ENCODE measurements at places on chromosomes 6 and 20.

GRCh38 chr6:169156108-169156792 is 97.4 kb downstream of the THBS2 start:
- no peak for ATAC-seq

- ATAC-seq = no peak
These were observed 10.5 kb upstream of the TOX2 start for GRCh38 chr20:43903953-43904826.

- no peak for ATAC-seq
These were observed 116.9 kb downstream of the TTLL2 start for GRCh38 chr6:167441715-167442206.

DNA sequence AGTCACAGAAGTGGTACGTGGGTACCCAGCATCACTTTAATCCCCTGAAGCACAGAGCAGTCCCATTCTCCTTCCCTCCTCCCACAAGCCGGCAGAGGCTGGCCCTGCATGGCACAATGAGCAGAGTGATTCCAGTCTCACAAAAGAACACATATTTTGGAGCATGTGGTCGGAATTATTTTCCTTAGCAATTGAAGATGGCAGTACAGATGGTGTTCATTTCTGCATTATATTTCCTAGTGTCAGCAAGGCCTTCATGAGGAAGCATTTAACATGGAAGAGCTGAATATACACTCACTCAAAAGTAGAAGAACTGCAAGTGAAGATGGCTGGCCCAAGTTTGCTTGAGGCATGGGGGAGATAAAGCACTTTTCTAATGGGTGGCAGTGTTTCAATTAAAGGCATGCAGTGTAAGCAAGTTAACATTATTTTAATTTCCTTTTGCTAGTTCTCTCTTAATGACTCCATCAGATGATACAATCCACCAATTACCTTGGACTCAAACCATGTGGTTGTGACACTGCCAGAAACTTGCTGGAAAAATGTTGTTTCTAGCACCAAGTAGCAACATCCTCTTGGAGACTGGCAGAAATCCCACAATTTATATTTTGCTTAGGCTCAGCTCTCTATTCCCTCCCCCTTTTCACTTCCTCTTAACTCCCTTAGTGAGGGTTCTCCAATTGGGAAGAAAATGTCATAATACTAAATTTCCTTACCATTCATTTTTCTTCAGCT is 74.4 kb downstream of the ARHGAP18 start:
- no peak for ATAC-seq

GRCh38 chr20:52011093-52011492 is 180.5 kb downstream of the ZFP64 start:
- no peak for ATAC-seq

DNA sequence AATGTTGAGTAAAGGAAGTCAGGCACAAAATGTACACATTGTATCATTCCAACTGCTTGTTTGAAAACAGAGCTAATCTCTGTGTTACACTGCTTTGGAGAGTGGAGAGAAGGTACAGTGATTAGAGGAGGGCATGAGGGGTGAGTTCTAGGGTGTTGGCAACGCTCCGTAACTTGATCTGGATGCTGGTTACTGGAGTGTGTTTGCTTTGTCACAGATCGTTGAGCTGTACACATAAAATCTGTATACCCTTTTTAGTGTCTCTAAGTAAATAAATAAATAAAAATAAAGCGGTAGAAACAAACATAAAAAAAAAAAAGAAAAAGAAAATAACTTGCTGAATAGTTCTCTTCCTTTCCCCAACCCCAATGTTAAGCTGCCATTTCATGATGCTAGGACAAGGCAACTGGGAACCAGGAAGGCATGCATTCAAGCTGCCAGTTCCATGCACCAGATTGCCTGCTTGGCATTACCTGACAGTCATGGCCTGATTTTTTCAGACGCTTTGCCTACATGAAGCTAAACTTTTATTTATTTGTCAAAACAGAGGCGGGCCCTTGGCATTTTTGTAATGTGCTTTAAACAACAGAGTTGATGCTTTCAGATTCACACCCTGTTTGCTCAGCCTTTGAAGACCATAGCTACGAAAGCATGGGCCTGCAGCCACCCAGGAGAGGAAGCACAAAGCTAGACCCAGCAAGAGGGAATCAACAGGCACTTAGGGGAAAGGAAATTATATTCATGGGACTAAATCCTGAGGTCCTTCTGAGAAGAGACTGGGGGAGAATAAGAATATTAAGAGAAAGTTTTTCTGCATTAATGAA is 21.2 kb downstream of the TNFRSF21 start:
- ATAC-seq = no peak

- ATAC-seq = no peak
These were observed 188.1 kb upstream of the CEP162 start for GRCh38 chr6:84415517-84415916.

Data from activated CD4-positive, CD25-positive, alpha-beta regulatory T cell treated with anti-CD3 and anti-CD28 coated beads, Interleukin-2, amount 50 U/mL, for 24 hours (primary cell).